Fibroblast of pulmonary artery (primary cell): ENCODE measurements at places on chromosomes 4 and X.
A peak's percentile ranks its signal among the peaks of the same experiment; 100 is the strongest.

GRCh38 chrX:100377826-100378225 is 32.2 kb downstream of the PCDH19 start:
- no peak for DNase-seq

GRCh38 chr4:42750091-42750490 is 93.2 kb upstream of the ATP8A1 start:
- peak; percentile 8 for DNase-seq

DNA sequence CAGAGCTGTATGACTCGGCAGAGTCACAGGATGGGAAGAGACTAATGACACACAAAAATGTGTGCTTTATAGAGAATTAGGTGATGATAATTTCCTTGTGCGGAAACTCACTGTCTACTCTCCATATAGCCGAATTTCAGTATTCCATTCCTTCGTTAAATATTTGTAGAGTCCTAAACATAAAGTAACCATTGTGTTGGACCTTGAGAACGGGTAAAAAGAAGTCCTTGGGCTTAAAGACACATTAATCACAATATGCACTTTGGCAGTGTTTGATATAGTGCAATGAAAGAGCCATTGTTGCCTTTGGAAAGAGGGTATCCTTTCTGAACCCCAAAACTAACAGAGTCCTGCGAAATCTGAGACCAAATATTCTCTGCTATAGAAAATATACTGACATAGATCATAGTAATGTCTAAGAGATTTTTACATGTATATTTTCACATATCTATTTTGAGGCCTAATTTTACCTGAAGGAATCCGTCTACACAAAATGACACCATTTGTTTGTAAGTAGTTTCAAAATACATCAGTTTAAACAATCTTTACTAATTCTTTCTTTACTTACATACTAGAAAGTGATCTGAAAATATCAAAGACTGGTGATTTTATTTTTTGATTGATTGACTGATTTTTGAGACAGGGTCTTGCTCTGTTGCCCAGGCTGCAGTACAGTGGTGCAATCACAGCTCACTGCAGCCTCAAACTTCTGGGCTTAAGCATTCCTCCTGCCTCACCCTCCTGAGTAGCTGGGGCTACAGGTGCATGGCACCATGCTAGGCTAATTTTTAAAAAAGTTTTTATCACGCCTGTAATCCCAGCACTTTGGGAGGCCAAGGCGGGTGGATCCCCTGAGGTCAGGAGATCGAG is 296.8 kb downstream of the DCTD start:
- no peak for DNase-seq

GRCh38 chr4:158496030-158496741 is 25.5 kb upstream of the RXFP1 start:
- DNase-seq = peak; percentile 28

DNA sequence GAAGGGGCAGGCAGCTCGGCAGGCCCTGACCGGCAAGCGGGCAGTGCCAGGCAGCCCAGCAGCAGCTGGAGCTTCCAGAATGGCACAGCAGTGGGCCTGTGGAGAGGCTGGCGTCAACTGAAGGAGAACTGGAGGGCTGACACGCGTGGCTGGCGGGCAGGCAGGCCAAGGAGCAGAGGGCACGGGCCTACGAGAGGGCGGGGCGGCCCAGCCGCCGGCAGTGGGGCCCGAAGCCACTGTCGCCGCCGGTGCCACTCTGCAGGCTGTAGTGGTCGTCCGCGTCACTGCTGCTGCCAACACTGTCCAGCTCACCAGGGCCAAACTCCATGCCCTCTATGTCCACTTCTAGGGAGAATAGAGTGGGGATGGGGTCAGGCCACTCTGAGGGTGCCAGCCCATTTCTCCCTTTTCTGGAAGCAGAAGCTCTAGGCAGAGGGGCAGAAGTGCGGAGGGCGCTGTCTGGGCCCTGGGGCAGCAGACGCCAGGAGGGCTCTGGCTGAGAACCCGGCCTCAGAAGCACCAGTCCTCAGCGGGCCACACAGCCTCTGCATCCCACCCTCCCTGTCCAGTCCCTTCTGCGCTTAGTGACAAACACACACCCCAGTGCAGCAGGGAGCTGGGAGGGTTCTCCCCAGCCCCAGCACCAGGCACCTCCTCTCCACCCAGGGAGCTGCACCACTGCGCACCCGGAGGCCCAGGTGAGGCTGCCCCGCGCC is 8.6 kb upstream of the HAUS3 start:
- no peak for DNase-seq

GRCh38 chr4:35548921-35549320 is 695.4 kb downstream of the ARAP2 start:
- no peak for DNase-seq

- DNase-seq = no peak
These were observed 8.7 kb downstream of the SFRP2 start for GRCh38 chr4:153780221-153780620.
